ENCODE measurements at places on chromosomes 2 and 18.

DNA sequence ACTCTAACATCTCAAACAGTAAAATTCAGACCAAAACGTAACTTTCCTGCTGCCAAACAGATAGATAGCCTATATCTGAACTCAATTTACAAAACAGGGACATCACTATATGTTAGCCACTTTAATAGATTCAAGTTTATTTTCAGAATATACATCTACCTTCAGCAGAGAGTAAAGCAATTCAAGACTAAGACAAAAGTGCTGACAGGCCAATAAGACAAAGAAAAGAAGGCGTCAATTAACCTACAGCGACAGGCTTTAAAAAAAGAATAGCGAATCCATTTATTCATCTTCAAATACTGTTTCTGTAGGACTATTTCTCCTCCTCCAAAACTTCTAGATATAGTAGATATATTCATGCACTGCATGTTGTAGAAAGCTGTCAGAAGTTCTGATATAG, 333.0 kb downstream of the GRB14 start:
- DNase-seq: no peak

GRCh38 chr2:159750873-159751272, 38.6 kb downstream of the MARCHF7 start:
- no peak for DNase-seq

- no peak for DNase-seq
Observed at GRCh38 chr18:79510731-79511241, 115.1 kb downstream of the NFATC1 start.

GRCh38 chr2:99472600-99472960, 17.2 kb downstream of the REV1 start:
- no peak for DNase-seq

DNA sequence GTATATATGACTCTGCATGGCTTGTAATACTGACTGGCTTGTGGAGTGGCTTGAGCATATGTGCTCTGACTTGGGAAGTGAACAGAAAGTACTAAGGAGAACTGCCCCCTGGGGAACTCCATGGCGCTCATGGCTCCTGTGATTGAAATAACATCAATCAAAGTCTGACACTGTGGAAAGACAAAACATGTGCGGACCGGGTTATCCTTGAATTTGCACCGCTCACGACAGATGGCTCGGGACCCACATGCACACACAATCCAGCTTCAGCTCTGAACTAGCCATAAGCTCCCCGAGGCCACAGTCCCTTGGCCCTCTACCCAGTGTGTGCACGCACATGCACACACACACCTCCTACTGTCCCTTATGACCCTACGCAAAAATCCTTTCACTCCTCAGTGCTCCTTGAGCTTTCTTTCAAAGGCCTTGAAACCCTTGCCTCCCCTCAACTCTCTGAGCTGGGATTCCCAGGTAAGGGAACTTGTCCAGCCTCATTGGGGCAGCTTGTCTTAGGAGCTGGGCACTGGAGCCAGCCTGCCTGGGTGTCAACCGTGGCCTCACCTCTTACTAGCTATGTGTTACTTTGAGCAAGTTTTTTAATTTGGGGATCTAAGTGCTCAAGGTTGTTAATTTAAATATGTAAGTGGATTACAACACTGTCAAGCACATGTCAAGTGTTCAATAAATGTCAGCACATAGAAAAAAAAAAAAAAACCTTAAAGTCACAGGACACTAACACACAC, 43.6 kb downstream of the MRPS5 start:
- no peak for DNase-seq

GRCh38 chr2:54336977-54337255, 80.9 kb upstream of the TSPYL6 start:
- DNase-seq: no peak

DNA sequence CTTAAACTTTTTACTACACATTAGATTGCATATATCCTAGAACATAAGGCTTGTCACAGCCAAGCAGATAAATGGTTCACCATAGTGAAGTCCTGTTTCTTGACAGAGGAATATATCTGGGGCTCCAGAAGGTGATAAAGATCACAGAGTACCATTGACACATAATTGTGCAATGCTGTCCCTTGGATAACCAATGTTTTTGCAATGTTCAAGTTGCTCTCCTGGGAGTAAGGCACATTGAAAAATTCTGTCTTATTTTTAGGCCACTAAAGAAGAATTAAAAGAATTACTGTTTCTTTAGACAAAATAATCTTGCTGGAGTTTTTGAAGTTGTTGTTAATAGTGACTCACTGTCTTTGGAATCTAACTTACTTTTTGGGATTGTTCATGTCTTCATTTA, 1132.8 kb downstream of the LRP1B start:
- DNase-seq: no peak

Data from mammary epithelial cell (primary cell).